ENCODE measurements at places on chromosomes 12 and 14.

GRCh38 chr12:101794574-101794973 is 36.2 kb downstream of the GNPTAB start:
- DNase-seq = no peak

GRCh38 chr12:10716704-10717315 is 6.3 kb downstream of the YBX3 start:
- DNase-seq = no peak

GRCh38 chr14:102545461-102546265 is 36.1 kb upstream of the ANKRD9 start:
- no peak for DNase-seq

- no peak for DNase-seq
These were observed 1703.1 kb upstream of the FLRT2 start for GRCh38 chr14:83826838-83827237.

- no peak for DNase-seq
These were observed 7.3 kb downstream of the KRT83 start for GRCh38 chr12:52313926-52314325.

DNA sequence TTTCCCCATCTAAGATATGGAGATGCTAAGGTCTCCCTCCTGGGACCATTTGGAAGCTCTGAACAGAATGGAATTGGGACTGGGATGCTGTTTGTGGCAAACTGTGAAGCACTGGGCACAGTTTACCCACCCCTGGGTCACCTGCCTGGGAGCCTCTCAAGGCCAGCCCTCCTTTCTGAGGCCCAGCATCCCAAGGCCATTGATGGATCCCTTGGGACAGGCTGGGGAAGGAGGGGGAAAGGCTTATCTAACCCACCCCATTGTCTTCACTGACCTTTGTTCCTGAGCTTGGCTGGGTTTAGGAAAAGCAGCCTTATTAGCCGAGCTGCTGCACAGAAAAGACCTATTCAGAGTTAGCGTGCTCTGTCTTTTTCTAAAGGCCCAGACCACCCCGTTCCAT is 5.2 kb downstream of the CCDC85C start:
- DNase-seq = no peak

- DNase-seq = no peak
These were observed 84.1 kb downstream of the FBXL14 start for GRCh38 chr12:1510056-1510812.

- DNase-seq = peak; percentile 97
These were observed at the start of the genes APAF1 and IKBIP for GRCh38 chr12:98644712-98645571. APAF1 (plus strand) TSS chr12:98645290; CDS start chr12:98648360, 3,070 bp downstream. IKBIP (minus strand) TSS chr12:98644788; CDS start chr12:98644701, 87 bp downstream.

DNA sequence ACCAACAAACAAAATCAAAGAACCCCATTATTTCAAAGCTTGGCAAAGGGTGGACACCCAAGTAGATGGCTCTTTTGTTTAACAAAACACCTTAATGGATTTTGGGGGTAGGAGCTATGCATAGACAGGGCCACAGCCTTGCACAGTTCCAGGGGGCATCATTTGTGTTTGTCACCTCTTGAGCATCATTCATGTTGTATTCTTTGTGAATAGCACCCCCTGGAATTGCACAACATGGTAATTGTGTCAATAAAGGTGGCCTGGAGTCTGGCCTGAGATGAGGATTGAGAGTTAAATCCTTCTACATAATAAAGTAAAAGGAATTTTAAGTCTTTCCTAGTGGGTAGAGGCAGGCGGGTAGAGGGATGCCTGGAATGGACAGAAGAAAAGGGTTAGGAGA is 3.3 kb upstream of the FRS2 start:
- no peak for DNase-seq

GRCh38 chr14:34650786-34651584 is 21.0 kb upstream of the SNX6 start:
- no peak for DNase-seq

DNA sequence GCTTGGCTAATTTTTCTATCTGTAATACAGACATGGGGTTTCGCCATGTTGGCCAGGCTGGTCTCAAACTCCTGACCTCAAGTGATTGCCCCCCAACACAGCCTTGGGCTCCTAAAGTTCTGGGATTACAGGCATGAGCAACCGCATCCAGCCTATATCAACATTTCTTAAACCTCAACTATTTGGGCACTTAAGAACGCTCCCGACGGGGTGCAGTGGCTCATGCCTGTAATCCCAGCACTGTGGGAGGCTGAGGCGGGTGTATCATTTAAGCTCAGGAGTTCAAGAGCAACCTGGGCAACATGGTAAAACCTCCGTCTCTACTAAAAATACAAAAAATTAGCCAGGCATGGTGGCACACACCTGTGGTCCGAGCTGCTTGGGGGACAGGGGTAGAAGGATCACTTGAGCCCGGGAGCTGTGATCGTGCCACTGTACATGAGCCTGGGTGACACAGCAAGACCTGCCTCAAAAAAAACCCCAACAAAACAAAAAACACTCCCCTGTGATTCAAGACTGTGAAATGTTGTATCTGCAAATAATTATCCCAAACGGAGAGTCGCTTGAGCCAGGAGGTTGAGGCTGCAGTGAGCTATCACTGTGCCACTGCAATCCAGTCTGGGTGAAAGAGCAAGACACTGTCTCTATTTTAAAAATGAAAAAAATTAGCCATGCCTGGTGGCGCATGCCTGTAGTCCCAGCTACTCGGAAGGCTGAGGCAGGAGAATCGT is 21.5 kb downstream of the PPTC7 start:
- DNase-seq = no peak

DNA sequence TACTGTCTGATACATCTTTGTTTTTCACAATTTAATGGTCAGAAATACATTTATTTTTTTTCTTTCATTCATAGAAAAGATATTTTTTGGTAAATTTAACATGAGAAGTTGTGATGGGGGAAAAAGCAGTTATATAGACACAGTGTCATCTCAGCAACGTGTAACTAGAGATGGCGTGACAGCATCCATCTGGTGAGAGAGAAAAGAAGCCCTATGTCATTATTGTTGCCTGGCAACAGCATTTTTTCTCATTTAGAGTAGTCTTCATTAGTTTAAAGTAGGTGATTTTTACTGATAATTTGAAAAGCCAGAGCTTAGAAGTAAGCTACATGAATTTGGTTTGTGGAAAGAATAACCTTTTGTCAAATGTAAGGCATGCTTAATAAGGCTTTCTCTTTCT is 128.6 kb downstream of the ACSS3 start:
- DNase-seq = no peak

GRCh38 chr12:96376865-96377264 is 23.4 kb downstream of the CDK17 start:
- no peak for DNase-seq

DNA sequence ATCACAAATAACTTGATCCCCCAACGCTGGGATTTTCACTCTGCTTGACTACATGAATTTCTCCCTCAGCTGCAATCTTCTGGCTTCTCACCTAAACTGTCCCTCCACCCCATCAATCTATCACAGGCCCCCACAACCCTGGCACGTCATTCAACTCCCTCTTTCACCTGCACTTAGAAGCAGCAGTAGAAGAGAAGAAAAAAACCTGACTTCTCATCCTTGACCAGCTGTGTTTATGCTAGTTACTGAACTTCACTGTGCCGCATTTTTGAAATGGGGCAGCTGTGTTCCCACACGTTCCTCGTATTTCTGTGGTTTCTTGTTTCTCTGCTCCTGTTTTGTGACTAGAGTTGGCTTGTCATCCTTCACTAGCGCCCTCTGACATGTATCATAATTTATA is 35.0 kb downstream of the ITPR2 start:
- DNase-seq = no peak

DNA sequence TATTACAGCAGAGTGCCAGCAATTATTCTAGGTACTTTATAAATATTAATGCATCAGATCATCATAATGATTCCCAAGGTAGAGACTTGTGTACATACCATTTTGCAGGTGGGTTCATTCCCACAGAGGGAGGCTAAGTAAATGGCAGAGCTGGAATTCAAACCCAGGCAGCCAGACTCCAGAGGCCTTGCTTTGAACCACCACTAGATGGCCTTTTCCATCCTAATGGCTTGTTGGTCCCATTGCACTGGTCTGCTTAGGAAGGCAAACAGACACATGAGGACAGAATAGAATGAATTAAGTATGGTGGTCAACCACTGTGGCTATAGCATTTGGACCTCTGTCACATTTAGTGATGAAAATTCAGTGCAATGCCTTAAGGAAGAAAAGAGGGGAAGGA is 158.7 kb downstream of the METTL25 start:
- DNase-seq = no peak

GRCh38 chr12:110316861-110317260 is 35.8 kb downstream of the ATP2A2 start:
- DNase-seq = no peak

GRCh38 chr12:132646850-132647249 is 28.3 kb downstream of the P2RX2 start:
- no peak for DNase-seq

- no peak for DNase-seq
These were observed 50.5 kb downstream of the SINHCAF start for GRCh38 chr12:31275491-31275890.

- no peak for DNase-seq
These were observed 5.3 kb downstream of the KRT7 start for GRCh38 chr12:52238207-52238840.

- no peak for DNase-seq
These were observed 25.5 kb downstream of the SCARB1 start for GRCh38 chr12:124837958-124838803.

GRCh38 chr12:3014641-3015040 is 55.4 kb downstream of the TEAD4 start:
- DNase-seq = no peak

DNA sequence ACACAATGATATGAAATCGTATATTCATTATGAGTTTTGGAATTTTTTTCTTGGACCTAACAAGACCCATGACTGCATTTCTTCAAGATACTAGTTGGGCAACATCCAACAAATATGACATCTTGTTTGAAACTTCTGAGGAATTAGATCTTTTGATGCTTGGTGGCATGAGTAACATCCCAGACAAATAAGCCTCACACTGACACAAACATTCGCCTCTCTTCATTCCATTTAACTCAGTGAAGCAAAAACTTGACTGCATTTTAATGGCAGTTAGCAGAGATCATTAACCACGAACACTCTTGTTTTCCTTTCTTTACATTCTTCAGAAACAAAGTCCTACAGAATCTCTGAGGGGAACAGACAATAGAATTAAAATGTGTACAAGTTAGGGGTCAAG is 758.3 kb downstream of the C12orf50 start:
- no peak for DNase-seq

DNA sequence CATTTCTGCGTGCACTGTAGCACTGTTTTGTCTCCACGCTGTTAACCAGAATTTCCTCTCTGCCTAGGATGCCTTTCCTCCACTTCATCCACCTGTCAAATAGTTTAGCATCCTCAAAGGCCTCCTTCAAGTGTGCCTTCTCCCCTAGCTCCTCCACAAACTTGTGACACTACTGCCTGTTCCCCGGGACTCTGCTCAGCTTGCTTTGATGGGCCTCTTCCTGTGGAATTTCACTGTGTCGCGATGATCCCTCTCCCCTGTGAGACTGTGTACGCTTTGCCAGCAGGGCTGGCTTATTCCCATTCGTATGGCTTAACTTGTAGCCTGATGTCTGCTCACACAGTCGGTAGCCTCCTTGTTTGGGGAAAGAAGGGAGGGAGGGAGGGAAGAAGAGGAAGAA is 426.8 kb downstream of the VRK1 start:
- no peak for DNase-seq

- peak; percentile 59 for DNase-seq
These were observed 12.5 kb upstream of the FOXN3 start for GRCh38 chr14:89429199-89430181.

- DNase-seq = no peak
These were observed 53.9 kb upstream of the STRN3 start for GRCh38 chr14:31080056-31080455.

DNA sequence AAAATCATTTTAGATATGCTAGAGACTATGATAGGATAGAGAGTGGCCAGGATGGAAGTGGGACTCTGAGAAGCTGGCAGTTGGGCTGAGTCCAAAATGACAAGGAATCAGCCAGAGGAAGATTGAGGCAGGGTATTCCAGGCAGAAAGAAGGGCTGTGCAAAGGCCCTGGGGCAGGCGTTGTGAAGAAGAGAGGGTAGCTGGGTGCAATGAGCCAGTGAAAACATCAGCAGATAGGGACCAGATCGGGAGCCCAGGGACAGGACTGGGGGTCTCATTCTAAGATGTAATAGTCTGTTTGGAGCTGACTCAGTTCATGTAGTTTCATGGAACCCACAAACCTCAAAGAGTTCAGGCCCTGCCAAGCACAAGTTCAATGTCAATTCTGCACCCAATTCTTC is 126.6 kb downstream of the KSR2 start:
- DNase-seq = no peak

- DNase-seq = no peak
These were observed 211.7 kb downstream of the DPF3 start for GRCh38 chr14:72682188-72682587.

DNA sequence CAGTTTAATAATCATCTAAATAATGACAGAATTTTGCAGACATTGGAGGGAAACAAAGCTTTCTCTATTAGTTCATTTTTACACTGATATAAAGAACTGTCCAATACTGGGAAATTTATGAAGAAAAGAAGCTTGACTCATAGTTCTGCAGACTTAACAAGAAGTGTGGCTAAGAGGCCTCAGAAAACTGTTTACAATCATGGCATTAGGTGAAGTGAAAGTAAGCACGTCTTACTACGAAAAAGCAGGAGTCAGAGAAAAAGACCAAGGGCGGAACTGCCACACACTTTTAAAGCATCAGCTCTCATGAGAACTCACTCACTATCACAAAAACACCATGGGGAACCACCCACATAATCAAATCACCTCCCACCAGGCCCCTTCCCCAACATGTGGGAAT is 804.4 kb downstream of the FLRT2 start:
- DNase-seq = no peak

GRCh38 chr12:23204933-23205778 is 580.2 kb downstream of the ETNK1 start:
- no peak for DNase-seq

DNA sequence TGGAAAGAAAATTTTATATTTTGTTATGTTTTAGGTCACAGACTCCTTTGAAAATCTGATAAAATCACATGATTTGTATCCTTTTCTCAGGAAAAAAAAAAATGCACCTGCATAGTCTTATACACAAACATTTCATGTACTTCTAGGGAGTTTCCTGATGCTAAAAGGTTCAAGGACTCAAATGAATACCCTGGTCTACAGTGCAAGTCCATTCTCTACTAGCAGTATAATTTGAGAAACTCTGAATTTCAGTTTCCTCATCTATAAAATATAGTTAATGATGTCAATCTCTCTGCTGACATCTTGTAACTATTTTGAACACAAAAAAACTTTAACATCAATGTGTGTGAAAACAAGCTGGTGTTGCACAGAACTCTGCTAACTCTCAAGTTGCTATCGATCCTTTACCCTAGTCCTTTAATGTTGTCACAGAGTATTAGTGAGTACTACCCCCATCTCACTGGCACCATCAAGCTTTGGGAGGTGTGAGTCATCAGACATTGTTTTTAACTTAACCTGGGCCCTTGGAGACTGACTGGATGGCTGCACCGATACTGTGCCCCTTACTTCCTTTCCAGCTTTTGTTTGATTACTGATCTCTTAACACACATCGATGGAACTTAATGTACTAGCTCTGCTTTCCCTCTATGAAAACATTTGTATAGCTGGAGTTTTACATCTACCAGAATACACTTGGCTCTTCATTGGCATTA is 251.9 kb upstream of the SOX5 start:
- no peak for DNase-seq

Measured in stimulated activated CD4-positive, alpha-beta T cell treated with anti-CD3 and anti-CD28 coated beads, Interleukin-4, amount 100 ng/mL, for 1 hour (primary cell).